ENCODE measurements at places on chromosomes 4 and X.

DNA sequence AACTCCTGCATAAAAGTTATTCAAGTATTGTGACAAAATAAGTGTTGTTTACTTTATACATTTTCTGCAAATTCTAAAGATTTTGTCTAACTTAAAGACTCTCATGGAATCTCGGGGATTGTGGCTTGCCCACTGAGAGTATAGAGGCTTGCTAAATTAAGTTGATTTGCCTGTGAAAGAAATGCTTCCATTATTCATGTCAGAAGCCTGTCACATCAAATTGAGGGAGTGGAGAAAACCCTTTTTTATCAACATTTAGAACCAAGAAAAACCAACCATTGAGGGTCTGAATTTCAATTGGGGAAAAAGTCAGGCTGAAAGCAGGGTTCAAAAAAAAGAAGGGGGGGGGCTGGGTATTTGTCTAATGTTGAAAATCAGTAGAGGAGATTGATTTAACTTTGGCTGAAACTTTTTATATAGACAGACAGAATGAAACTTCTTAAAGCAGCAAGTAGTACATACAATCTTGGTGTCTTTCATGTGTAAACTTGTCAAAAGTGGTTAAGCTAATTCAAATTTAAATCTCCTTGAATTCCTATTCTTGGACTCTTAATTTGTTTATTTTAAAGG, 144.8 kb upstream of the CXorf66 start:
- DNase-seq: no peak

DNA sequence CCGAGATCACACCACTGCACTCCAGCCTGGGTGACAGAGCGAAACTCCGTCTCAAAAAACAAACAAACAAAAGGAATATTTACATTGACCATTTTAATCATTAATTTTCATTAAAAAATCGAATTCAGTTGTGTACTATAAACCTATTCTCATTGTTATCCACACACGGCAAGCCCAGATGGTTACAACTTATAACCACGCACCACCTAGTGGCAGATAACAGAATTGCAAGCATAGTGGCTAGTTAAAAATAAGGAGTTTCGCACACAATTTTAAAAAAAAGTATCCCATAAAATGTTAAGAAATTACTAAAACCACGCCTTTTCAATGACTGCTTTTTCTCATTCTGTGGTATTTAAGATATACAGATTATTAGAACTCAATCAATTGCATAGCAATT, 25.4 kb downstream of the MBNL3 start:
- no peak for DNase-seq

GRCh38 chrX:23884427-23885024, 23.2 kb downstream of the APOO start:
- peak; percentile 10 for DNase-seq

- no peak for DNase-seq
Observed at GRCh38 chr4:89653012-89653411, 183.9 kb downstream of the SNCA start.

DNA sequence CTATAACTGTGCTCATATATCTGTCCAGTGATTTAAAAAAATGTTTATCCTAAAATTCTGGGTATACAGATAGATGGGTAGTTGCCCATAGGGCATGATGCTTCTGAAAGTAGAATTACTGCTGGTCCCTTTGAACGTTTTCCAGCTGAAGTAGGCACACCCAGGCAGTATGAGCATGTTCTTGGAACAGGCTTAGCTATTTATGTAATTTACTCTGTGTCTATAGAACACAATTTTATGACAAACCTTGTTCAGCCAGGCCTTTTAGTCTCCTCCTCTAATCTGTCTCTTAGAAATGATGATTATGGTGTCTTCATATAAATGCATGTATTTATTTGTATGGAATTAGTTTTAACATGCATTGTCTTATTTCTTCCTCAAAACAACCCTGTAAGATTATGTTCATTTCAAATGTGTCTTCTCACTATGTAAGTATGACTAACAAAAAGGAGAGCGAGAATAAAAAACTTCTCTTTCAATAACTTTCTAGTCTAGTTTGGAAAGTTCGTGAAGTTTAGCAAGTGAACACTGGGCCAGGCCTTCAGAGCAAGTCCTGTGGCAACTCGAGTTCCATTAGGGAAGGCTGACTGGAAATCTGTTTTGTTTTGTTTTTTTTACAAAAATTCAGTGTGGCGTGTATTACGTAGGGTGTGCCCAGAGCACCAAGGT, 142.0 kb downstream of the AFF1 start:
- DNase-seq: no peak

DNA sequence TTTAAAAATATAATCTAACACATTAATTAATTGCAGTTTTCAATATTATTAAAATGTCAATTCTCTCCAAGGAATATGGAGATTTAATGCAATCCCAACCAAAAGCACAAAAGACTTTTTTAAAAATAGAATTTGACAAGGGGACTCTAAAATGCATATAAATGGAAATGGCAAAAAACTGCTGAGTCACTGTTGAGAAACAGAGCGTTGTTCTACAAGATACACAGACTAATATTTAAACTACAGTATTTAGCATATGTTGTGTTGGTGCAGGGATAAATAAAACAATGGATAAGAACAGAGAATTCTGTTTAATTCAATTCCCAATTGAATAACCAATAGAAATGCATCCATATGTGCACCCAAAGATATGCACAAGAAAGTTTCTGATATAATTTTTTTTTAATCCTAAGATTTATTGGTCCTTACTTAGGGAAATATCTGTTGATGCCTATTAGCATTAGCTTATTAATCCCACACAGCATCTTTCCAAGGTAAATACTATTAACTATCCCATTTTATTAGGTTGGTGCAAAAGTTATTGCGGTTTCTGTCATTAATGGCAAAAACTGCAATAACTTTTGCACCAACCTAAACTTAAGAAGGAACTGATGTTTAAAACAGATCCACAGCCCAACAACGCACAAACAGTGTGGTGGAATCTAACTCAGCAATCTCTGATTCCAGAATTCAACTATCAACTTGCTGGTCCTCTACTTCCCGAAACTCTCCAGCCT, 86.8 kb upstream of the VEGFC start:
- no peak for DNase-seq

DNA sequence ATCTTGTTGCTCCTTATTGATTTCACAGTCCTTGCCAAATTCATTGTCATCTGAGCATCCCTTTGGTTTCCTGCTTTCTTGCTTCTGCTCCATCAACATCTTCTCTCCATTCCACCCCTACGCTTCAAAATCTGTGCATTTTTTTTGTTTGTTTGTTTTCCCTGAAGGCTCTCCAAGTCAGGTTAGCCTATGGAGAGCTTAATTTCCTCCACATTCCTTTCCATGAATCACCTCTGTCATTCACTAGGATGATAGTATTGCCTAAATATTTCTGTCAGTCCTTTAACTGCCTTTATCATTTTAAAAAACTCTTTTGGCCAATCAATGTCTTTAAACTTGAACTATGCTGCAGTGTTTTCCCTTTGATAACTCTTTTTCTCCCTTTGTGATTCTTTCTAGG, 67.7 kb downstream of the PPARGC1A start:
- DNase-seq: no peak

DNA sequence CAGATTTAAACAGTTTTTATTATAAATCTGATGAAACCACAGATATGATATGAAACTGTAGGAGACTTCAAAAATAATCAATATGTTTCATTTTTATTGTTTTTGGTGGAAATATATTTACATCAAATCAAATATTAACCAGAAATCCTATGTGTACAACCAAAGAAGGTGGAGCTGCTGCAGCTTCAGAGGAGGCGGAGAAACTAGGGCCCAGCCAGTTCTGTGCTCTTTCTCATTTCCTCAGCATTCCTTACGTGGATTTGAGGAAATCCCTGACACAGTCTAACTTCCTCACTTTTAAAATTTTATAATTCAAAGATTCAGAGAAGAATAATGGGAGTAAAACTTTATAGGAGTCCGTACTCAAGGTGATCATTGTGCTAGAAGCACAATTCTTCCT, 610.7 kb upstream of the CPXCR1 start:
- no peak for DNase-seq

DNA sequence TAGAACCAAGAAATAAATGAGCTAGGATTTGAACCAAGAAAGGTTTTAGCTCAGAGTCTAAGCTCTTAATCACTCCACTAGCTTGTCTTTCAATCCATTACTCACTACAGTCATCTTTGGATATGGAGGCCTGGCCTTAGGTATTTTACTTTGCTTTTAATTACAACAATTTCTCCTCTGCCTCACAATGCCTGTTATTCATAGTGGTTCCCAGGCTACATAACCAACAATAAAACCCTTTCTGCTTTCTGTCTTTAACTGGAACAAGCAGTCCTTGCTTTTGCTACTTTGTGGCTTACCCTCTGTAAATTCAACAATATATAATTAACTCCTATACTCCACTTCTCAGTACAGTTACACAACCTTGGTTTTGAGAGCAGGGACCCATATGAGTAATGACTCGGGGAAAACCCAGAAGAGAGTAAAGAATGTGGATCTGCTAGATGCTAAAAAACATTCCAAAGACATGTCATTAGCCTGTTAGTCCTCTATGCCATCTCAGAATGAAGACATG, 94.7 kb upstream of the NAP1L5 start:
- DNase-seq: peak; percentile 58

DNA sequence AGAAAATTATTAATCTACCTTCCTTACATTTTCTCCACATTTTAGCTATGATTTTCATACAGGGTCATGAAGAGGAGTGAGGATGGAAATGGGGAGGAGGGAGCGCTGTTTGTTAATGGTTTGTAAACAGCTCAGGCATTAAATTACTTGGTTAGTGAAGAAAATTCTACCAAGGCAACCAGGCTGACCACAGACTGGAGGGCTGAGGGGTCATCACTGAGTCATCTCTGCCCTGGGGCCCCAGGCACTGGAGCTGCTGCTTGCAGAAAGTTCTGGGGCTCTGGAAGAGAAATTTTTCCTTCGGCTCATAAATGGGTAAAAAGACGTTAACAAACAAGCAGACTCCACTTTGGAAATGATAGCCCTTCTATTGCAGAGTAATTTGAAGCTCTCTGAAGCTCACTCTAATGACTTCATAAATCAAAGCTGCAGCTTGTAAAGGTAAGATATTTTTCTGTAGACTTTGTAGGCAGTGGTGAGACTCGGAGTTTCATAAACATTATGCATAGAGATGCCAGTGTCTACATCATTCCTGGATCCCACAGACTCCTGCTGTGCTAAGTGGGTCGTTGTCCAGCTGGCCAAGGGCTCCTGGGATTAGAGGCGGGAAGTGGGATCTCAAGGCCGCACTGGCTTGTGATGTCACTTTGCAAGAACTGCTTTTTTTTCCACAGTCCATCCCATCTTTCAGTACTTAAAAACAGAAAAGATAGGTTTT, 159.6 kb downstream of the PTTG2 start:
- DNase-seq: peak; percentile 35

DNA sequence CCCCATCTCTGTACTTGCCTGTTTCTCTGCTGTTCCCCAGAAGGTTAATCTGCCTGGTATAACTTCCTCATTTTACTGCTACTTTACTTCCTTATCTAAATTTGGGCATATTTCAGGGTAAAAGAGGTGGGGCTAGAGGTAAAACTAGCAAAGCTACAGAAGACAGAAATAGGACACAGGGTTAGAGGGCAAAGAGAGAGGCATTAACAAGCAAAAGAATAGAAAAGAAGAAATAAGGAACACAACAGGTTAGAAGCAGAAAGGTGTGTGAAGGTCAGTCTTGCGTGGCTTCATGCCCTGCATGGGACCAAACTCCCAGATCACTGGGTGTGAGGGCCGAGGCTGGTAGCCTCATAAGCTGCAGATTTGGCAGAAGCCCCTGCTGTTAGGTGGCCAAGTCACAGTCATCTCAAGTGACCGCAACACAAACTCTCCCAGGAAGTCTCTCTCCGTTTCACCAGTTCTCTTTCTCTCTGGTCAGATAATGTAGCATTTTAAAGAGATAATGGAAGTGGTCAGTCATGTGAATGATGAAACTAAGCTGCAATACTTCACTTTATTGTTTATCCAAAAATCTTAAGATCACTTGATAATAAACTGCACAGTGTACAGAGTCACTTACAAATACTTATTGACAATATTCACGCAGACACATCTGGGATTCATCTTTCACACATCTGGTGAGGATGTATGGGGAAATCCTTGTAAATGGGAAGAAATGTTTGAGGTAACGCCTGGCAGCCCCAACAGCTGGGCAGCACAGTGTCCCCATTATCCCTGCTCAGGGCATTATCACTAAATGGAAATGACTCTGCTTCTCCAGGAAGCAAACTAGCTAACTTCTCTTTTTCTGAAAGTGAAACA, 16.4 kb downstream of the TMEM154 start:
- DNase-seq: no peak

DNA sequence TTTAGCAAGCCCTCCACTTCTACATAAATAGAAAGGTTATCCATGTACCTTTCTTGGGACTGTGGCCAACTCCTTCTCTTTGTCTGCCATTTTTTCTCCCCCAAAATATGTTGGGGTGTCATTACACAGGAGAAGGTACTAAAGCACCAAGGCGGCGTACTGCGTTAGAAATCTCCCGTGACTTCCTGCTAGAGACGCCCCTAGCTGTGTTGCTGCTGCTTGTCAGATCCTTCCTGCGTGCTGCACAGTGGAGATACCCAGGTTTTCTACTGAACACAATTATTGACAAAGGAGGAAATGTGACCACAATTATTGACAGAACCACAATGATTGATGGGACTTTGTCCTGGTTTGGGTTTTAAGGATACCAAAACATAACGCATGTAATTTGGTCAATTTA, 97.7 kb downstream of the EFHC2 start:
- no peak for DNase-seq

DNA sequence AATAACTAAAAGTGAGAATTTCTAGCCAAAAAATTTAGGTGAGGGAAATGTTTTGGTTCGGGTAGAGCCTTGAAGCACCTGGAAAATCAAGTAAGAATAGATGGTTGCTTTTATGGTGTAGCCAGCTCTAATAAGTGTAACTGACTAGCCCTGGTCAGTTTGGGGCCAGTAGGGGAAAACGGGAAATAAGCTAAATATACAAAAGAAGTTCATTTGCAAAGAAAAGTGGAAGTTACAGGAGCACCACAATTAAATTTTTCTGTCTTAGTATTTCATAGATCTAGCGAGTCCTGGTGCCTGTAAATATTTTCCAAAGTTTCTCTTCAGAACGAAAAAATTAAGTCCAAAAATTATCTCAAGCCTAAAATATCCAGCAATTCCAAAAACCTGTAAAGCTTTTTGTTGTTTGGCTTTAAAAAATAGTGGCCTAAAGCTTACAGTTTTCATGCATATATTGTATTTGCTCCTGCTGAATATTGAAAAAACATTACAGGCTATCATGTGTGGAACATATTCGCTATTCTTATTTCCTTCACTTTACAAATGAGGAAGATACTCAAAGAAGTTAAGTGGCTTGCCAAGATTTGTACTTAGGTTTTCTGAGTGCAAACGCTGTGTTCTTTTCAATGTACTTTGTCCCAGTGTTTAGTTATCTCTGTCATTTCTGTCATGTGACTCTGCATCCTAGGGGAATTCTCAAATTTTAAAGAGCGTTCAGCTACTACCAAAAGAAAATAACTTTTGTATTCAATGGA, 7.3 kb upstream of the PTPN13 start:
- DNase-seq: no peak
